ENCODE measurements at places on chromosomes 3 and 15.

DNA sequence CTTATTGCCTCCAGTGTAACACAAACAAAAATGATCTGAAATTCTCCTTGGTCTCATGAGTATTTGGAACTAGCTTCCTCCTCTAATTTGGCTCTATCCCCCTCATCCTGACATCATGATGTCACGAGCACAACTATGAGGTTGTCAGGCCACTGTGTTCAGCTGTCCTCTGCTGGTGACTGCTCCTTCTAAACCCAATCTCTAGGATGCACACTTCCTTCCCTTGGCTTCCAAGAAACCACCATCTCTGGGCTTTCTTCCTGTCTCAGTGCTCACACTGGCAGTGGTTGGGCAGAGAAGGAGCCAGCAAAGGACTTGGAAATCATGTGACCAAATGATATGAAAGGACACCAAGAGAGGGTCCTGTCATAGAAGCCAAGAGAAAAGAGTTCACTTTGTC is 30.7 kb upstream of the EIF1B start:
- no peak for DNase-seq

GRCh38 chr3:178084938-178085816 is 451.1 kb upstream of the KCNMB2 start:
- DNase-seq: no peak

DNA sequence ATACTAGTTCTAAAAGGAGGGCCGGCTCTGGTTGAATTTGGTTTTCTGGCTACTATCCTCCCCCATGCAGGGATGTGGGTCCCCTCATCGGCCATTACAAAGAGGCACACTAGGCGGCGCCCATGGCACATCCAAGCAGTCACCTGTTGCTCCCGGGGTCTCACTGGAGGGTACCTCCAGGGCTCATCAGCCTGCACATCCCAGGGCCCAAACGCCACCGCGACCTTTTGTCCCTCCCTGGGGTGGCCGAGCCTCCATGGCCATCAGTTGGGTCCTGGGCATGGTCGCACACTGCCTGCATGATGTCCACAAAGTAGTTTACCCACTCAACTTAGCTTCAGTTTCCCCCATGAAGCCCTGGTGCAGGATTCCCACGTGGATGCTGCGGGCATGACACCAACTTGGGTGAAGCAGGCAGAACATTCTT is 28.3 kb downstream of the IDH3A start:
- peak; percentile 10 for DNase-seq

- peak; percentile 33 for DNase-seq
Observed at GRCh38 chr15:25690673-25691543, 172.2 kb downstream of the ATP10A start.

DNA sequence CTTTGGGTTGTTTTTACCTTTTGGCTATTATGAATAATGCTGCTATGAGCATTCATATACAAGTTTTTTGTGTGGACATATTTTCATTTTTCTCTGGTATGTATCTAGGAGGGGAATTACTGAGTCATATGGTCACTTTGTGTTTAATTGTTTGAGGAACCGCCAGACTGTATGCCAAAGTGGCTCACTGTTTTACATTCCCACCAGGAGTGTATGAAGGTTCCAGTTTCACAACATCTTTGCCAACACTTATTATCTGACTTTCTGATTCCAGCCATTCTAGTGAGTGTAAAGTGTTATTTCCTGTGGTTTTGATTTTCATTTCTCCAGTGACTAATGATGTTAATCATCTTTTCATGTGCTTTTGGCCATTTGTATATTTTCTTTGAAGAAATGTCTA is 51.8 kb downstream of the CMTM7 start:
- DNase-seq: peak; percentile 80

DNA sequence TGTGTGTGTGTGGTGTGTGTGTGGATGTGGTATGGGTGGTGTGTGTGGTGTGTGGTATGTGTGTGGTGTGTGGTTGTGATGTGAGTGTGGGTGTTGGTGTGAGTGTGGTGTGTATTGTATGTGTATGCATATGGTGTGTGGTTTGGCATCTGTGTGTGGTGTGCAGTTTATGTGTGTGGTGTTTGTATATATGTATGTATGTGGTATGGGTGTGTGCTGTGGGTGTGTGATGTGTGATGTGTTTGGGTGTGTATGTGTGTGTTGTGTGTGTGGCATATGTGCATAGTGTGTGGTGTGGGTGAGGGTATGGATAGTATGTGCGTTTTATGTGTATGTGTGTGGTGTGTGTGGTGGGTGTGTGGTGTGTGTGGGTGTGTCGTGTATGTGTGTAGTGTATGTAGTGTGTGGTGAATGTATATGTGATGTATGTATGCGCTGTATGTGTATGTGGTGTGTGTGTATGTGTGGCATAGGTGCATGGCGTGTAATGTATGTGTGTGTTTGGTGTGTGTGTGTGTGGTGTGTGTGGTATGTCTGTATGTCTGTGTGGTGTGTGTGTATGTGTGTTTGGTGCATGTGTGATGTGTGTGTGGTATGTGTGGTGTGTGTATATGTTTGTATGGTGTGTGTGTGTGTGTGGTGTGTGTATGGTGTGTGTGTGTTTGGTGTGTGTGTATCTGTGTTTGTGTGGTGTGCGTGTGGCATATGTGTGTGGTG is 58.0 kb downstream of the EFCAB12 start:
- no peak for DNase-seq

GRCh38 chr15:90222547-90222946 is 11.2 kb downstream of the CIB1 start:
- DNase-seq: peak; percentile 34

- no peak for DNase-seq
Observed at GRCh38 chr3:9761919-9762318, 7.8 kb downstream of the CAMK1 start.

- DNase-seq: no peak
Observed at GRCh38 chr3:64936556-64936955, 248.8 kb upstream of the ADAMTS9 start.

DNA sequence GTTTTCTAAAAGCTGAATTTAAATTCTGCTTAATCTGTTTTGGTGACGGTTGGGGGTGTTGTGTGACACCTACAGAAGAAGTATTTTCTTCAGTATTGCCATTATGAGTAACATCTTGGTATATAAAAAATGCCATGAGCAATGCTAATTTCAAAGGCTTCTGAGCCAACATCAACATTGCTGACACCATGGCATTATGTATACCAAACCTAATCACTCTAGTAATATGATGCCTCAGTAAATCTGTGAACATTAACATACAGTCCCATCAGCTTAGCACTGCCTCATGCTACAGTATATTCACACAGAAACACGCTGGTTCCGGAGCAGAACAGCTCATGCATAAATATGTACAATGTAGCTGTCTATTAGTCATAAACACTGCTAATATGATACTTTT is 75.8 kb downstream of the ZPLD1 start:
- no peak for DNase-seq

DNA sequence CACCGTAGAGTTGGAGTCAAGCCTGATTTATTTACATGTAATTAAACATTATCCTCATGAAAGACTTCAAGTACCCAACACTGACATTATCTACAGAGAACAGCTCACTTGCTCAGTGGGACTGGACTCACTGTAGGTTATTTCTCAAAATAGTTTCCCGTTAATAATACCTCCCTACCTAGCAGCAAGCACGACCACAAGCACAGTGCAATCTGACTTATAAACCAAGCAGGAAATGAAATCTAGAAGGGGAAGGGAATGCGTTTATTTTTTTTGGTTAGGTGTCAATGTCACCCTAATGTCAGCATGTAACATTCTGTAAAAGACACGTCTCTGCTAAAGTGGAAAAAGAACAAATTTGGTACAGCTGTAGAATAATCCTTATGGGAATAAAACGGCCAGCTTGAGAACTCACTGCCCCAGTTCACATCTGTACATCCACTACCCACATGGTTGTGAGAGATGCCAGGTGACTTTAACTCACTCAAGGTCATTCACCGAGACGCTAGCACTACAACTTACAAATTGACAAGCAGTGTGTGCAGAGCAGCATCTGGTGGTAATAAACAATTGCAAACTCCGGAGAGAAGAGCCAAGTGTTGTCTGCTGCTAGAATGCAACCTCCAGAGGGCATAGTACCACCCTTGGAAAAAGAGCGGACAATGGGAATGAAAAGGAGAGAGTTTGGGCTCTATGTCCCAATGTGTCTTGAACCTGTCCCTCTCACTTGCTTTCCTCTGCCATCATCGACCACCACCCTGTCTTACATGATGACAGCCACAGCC is 242.5 kb downstream of the CADPS start:
- no peak for DNase-seq

Data from inflammatory macrophage treated with lipopolysaccharide for 4 hours (primary cell).